Stimulated activated CD4-positive, alpha-beta T cell treated with anti-CD3 and anti-CD28 coated beads, Interleukin-15, amount 100 ng/mL, for 48 hours (primary cell): ENCODE measurements at places on chromosomes 1 and 21.
A peak's percentile ranks its signal among the peaks of the same experiment; 100 is the strongest.

GRCh38 chr1:102631691-102632090 lies 476.6 kb downstream of the COL11A1 start:
- no peak for DNase-seq

DNA sequence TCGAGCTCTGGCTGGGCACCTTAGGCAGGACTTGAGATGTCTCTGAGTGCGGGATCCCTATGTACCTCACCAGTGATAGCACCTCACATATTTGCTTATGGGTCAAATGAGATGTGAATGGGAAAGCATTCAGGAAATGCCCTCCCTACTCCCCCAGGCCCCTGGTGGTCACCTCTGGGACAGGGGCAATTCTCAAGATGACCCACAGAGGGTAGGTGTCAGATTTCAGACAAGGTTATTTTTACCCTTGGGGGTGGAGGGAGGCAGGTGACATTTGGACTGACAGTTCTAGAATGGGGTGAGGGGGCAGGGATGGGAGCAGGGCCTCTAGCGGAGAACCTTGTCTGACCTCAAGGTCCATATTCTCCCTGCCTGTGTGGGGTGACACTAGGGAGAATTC lies 27.1 kb downstream of the ACOT11 start:
- no peak for DNase-seq

DNA sequence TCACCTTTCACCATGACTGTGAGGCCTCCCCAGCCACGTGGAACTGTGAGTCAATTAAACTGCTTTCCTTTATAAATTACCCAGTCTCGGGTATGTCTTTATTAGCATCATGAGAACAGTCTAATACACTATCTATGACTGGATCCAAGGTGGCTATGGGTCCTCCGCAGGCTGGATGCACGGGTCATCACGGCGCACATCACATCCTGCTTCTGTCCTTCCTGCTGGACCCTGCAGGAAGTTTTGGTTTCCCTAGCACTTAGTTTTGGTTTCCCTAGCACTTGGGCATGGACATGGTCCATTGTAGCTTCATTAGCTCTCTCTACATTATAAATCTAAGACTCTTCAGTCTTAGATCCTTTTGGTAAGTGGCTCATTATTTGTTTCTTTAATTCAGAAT lies 14.2 kb upstream of the PHC2 start:
- no peak for DNase-seq

GRCh38 chr1:245762396-245762910 lies 607.7 kb downstream of the KIF26B start:
- DNase-seq: no peak

DNA sequence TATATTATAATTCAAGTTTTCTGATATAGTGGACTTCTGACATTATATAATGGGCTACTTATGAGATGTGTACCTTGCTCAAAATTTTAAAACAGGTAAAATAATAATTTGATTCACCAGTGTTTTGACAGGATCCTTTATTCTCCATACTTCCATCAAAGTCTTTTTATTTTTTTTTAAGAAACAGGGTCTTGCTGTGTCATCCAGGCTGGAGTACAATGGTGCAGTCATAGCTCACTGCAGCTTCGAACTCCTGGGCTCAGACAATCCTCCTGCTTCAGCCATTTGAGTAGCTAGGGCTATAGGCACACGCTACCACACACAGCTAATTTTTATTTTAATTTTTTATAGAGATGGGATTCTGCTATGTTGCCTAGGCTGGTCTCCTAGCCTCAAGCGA lies 129.4 kb downstream of the NRDC start:
- no peak for DNase-seq

DNA sequence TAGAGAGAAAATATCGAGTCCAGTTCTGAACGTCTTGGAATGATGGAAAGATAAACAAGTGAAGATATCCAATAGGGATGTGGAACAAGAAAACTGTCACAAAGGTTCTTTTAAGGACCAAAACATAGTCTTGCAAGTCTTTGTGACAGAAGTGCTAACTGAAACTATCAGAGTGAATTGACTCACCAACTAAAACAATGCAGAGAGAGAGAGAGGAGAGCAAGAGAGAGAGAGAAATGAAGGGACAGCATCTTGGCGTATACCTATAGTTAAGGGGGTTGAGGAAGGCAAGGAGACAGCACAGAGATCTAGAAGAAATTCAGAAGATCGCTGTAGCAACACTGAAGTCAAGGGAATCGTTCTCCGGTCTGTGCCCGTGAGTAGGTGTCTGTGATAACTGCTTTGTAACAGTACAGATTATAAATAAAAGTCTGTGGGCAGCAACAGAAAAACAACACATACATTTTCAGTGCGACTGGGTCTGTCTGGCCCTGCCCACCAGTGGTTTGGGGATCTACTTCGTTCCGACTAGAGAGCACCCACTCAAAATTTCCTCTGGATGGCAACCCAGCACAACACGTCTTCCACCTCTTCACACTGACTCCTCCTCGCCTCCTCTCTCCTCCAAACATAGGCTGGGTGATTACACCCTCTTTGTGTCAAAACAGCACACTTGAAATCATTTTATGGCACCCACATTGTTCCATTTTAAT lies 4.8 kb upstream of the COA6 start:
- DNase-seq: peak; percentile 23

- DNase-seq: no peak
Measured at GRCh38 chr1:50983219-50983802, 13.3 kb downstream of the CDKN2C start.
